Activated CD4-positive, alpha-beta T cell treated with anti-CD3 and anti-CD28 coated beads for 36 hours (primary cell): ENCODE measurements at places on chromosomes 16 and 17.

- DNase-seq, result no peak
These were observed 63.1 kb downstream of the IKZF3 start for GRCh38 chr17:39801055-39801454.

GRCh38 chr16:842061-842476 lies 41.5 kb upstream of the GNG13 start:
- DNase-seq, result no peak

GRCh38 chr17:17579691-17580090 lies 11.8 kb downstream of the PEMT start:
- no peak for DNase-seq

DNA sequence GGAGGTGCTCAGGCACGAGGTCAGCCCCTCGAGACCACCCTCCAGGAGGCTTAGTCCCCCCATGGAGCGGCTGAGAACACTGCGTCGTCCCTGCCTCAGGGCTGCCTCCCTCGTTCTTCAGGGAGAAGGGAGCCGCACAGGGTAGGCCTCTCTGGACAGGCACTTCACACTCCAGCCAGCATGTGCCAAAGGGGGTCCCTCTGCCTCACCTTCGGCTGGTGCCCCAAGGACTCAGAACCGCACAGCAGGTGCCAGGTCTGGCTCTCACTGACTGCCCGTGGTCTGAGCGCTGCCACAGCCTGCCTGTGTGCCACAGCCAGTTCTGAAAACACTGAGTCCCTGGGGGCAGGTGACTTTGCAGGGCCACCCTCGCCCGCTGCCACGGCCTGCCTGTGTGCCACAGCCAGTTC lies 7.1 kb downstream of the P2RX5 start:
- DNase-seq, result no peak

GRCh38 chr17:75260641-75261335 lies 618 bp downstream of the GGA3 start:
- DNase-seq, result peak; percentile 72

GRCh38 chr16:27400751-27401620 lies 988 bp upstream of the IL21R start:
- no peak for DNase-seq

DNA sequence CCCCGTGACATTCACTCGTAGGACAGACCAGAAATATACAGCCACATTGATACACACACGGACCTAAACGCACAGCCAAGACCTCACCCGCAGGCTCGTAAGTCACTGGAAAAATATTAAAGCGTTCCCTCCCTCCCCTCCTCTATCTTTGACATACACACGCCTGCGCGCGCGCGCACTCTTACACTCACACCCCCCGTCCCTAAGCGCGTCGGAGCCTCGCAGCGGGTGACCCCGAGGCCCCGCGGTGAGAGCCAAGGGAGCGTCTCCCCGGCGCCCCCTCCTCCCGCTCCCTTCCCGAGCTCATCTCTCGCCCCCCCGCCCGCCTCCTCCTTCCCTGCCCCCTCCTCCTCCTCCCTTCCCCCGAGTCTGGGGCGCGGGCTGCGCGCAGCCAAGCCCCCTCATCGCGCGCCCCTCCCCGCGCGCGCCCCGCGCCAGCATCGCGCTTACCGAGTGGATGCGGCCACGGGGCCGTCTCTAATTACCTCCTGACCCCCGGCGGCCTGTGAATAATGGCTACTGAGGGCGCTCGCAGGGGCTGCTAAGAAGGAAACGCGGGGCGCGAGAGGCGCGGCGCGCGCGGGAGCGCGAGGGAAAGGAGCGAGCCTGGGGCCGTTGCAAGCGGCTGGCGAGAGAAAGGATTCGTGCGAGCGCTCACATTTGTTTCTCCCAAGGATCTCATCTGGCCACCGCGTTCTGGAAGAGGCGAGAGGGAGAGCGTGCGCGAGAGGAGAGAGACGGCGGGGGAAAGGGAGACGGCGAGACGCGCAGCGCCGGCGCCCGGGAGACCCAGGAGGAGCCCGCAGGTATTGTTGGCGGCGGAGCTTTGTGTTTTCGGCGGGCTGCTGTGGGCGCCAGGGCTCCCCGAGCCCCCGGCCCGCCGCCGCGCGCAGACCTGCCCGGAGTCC lies 42.4 kb downstream of the RAI1 start:
- peak; percentile 64 for DNase-seq

- DNase-seq, result no peak
These were observed 26.8 kb downstream of the MEAK7 start for GRCh38 chr16:84477661-84478060.

- DNase-seq, result no peak
These were observed 20.2 kb downstream of the FBXO39 start for GRCh38 chr17:6796017-6796886.

- no peak for DNase-seq
These were observed 27.9 kb upstream of the CPHXL start for GRCh38 chr16:75754141-75754540.

DNA sequence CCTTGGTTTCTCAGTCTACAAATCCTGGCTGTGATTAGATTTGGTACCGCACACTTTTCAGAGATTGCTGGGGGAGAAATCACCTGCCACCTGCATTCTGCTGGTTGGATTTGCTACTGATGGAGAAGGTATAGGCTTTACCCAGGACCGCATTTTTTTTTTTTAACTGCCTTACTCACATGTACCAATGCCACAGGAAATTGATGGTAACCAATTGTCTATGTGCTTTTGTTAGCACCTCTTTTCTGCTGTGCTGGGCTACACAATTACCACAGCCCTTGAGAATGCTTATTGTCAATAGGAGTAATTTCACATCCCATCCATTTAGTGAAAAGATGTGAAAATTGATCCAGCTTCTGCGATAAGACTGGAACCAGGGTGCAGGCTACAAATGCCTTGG lies 74.4 kb upstream of the TANC2 start:
- no peak for DNase-seq

- DNase-seq, result no peak
These were observed 35.1 kb upstream of the SLC38A10 start for GRCh38 chr17:81329927-81330883.
